ENCODE measurements at places on chromosomes 5 and 9.

- DNase-seq = no peak
Observed at GRCh38 chr5:11588803-11589202, 315.4 kb downstream of the CTNND2 start.

DNA sequence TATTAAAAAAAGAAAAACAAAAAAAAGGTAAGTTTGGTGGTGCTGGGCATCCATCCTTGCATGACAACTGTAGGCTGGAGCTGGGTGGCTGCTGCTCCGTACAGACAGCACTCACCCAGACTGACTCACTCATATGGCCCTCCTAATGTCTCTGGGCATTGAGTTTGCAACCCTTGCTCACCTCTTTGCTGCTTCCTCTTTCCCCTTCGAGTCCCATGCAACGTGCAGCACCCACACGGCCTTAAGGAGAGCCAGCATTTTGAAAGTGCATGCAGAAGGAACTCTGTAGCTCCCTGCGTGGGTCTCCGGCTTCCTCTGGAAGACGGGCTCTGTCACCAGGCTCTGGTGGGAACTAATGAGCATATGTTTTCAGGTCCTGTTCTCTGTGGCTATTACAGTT lies 60.5 kb upstream of the ENTREP1 start:
- no peak for DNase-seq

GRCh38 chr5:11027660-11028059 lies 266.6 kb upstream of the DAP start:
- DNase-seq = no peak

DNA sequence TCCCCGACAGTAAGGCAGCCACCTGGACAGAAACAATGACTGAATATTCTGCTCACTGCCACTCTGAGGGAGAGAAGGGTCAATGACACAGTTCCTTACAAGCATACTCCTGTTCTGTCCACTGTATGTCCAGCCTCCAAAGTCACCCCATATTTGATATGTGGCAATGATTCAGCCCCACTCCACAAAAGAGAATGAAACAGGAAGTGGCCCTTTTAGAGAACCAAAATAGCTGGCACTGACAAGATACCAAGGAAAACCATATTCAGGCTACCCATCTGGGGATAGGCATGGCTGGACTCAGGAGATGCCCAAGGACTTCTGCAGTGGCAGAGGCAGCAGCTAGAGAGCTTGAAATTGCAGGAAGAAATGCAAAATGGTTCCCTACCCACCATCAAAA lies 12.8 kb upstream of the GFRA3 start:
- DNase-seq = no peak

- DNase-seq = peak; percentile 6
Observed at GRCh38 chr5:79736528-79737514, 47.2 kb downstream of the CMYA5 start.

DNA sequence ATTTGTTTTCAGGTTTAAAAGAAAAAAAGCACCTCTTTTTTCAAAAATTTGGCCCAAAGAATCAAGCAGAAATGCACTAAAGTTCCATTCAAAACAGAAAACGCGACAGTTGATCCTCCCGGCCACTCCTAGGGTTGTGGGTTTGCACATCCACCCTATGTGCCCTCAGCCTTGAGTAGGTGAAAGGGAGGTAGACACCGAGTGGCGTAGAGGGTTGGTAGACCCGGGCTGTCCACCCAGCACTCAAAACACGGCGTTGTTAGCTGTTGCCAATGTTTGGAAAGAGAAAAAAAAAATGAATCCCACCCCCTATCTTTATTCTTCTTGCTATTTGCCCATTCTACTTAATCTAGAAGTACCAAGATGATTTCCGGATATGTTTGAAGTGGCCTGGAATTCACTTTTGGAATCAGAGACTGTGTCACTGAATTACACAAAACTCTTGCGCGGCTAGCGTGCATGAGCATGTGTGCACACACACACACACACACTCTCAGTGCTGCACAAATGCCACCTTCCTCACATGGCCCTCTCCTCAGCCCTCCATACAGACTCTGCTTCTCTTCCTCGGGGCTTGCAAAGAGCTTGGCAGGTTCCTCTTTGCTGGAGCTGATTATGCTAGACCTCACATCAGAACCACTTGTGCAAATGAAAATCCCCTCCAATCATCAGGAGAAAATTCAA lies 110.2 kb upstream of the HAND1 start:
- DNase-seq = no peak

DNA sequence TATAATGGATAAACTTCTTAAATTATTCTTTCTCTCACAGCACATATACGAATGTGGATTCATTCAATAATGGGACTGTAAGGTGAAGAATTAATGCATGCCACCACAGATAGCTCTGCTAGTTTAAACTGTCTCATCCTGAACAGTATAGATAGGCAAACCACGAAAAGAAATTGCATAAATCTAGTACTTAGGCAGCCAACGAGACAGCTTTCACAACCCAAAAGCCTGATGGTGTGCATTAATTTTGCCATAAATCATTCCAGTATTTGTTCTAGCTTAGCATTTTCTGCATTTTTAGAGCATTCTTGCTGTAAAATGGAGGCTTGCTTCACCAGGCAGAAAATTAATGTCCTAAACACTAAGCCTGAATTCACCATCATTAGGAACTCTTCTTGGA lies 834.2 kb upstream of the DMAC1 start:
- DNase-seq = no peak

DNA sequence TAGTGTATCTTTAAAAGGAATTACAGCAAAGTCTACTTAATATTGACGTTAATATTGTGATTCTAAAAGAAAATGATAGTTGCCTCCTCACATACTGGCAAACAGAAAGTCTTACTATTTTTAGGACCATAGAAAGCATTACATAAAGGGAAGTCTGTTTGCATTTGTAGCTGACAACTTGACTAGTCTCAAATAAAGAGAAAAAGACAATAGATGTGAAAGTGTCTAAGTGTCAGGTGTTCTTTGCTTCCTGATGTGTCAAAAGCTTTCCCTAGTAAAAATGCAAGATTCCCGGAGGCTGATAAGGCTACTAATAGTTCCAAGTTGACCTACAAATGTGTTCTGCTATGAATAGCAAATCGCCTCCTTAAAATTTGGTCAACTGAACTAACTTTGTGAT lies 259.7 kb downstream of the CDH10 start:
- no peak for DNase-seq

- no peak for DNase-seq
Observed at GRCh38 chr5:20166456-20166855, 178.5 kb upstream of the CDH18 start.

GRCh38 chr5:96096724-96097123 lies 135.1 kb upstream of the ELL2 start:
- no peak for DNase-seq

- DNase-seq = no peak
Observed at GRCh38 chr5:126368239-126368812, 54.9 kb upstream of the GRAMD2B start.

DNA sequence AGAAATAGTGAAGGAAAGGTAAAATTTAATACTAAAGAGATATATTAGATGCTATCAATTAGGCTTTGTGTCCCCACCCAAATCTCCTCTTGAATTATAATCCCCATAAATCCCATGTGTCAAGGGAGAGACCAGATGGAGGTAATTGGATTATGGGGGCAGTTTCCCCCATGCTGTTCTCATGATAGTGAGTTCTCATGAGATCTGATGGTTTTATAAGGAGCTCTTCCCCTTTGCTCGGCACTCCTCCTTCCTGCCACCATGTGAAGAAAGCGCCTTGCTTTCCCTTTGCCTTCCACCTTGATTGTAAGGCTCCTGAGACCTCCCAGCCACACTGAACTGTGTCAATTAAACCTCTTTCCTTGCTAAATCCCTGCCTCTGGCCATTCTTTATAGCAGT lies 697.0 kb upstream of the RGMB start:
- DNase-seq = no peak

DNA sequence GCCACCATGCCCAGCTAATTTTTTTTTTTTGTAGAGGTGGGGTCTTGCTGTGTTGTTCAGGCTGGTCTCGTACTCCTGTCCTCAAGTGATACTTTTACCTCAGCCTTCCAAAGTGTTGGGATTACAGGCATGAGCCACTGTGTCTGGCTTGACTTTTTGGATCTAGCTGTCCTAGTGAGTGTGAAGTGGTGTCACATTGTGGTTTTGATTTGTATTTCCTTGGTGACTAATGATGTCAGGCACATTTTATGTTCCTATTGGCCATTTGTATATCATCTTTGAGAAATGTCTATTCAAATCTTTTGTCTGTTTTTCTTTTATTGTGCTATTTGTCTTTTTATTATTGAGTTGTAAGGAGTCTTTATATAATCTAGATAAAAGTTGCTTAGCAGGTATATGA lies 53.5 kb upstream of the MCCC2 start:
- peak; percentile 0 for DNase-seq

- no peak for DNase-seq
Observed at GRCh38 chr5:122751293-122751782, 23.5 kb upstream of the SNX2 start.

DNA sequence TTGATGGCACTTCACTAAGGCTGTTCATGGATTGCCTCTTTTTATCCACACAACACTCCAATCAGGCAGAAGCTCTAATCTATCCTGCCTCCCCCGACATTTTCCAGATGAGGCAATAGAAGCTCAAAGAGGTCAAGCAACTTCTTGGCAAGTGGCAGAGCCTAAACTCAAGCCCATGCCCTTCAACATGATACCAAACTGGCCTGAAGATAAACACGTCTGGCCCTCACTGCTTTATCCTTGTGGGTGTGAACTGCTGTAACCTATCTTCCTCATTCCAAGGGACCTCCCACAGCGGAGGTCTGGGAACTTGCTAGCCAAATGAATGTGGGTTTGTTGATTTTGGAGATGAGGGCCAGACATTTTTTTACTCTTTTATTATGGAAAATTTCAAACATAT lies 9.5 kb downstream of the SLC35A4 start:
- no peak for DNase-seq

- DNase-seq = no peak
Observed at GRCh38 chr9:14326264-14326826, 12.4 kb upstream of the NFIB start.

- DNase-seq = peak; percentile 40
Observed at GRCh38 chr5:73451224-73452130, 2.9 kb upstream of the FOXD1 start.

GRCh38 chr5:72160329-72160728 lies 53.1 kb downstream of the MAP1B start:
- no peak for DNase-seq

- DNase-seq = no peak
Observed at GRCh38 chr5:128470663-128471062, 67.4 kb downstream of the FBN2 start.

- no peak for DNase-seq
Observed at GRCh38 chr9:109477258-109478050, 20.7 kb downstream of the PTPN3 start.

- DNase-seq = no peak
Observed at GRCh38 chr9:27348785-27349697, 52.1 kb upstream of the EQTN start.

DNA sequence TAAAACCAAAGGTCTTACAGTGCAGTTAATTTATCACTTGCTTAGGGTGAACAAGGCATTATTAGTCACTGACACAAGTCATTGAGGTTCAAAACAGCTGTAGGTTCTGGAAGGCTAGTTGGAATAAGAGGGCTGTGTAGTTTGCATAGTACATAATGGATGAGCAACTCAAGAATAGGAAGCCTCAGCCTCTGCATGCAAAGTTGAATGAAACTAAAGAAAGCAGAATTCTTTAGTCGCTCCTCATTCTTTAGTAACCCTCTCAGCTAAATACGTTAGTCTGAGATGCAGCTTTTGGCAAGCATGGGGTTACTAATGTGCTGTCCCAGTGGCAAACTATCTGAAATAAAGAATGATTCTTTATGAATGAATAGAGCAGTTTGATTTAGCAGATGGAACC lies 74.2 kb downstream of the ADGRV1 start:
- DNase-seq = no peak

GRCh38 chr9:135487281-135488012 lies 7.9 kb downstream of the PPP1R26 start:
- no peak for DNase-seq

- no peak for DNase-seq
Observed at GRCh38 chr9:20238921-20239320, 383.4 kb downstream of the MLLT3 start.

DNA sequence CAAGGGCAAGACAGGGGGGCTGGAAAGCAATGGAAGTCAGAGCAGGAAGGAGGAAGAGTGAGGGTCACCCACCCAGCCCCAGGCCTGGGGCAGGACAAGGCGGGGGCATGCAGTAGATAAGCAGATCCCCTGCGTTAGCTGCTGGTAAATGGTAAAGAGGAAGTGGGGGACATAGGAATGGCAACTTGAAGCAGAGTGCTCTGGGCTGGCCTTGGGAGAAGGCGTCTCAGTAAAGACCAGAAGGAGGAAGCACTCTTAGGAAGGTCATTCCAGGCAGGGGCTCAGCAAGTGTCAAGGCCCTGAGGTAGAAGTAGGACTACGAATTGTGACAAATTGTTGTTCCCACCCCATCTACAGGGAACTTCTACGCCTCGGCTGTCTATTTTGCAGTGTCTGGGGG lies 15.1 kb downstream of the TCOF1 start:
- DNase-seq = no peak

DNA sequence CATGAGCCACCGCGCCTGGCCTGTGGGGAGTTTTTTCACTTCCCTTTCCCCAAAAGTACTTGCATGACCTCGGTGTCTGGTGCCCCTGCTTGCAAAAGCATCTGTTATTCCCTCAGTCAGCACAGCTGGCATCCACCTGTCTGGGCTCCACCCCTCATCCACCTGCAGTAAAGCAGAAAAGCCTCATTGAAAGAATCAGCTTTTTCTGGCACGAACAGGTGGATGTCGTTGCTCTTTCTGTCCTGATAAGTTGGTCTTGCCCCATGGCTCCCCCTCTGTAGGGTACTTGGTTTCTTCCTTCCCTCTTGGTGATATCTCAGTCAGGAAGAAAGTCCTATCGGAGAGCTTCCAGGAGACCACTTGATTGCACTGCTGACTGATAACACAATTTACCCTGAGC lies 37.4 kb downstream of the WWC1 start:
- DNase-seq = no peak

DNA sequence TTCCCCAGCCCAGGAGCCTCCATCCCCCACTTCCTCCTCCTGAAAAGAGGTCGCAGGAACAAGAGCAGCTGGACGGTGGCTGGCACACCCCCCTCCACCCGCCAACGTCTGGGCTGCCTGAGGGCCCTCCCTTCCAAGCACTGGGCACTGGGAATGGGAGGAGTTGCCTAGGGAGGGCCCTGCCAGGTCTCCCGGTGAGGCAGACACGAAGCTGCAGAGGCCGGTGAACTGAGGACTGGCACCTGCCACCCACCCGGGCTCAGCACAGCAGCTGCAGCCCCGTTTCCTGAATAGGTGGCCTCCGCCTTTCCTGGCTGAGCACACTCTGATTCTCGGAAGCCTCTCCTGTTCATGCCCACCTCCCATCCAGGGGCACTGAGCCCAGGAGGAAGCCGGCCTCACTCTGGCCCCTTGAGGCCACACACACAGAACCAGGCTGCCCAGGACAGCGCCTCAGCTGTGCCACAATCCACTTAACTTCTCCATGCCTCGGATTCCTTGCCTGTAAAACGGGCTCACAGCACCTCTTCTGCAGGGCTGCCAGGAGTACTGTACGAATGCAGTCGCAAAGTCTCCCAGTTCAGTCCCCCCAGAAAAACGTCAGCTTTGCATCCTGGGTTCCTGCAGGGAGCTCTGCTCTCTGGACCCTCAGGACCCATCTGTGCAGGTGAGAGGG lies 1.3 kb downstream of the NPDC1 start:
- no peak for DNase-seq

Data from stimulated activated CD4-positive, alpha-beta T cell treated with anti-CD3 and anti-CD28 coated beads, Interleukin-12 subunit alpha, Interleukin-12 subunit beta, amount 100 ng/mL, for 48 hours (primary cell).